SK-N-SH treated with all-trans-retinoic acid at 6 μM for 48 hours (cell line): ENCODE measurements at places on chromosomes 7 and 10.

DNA sequence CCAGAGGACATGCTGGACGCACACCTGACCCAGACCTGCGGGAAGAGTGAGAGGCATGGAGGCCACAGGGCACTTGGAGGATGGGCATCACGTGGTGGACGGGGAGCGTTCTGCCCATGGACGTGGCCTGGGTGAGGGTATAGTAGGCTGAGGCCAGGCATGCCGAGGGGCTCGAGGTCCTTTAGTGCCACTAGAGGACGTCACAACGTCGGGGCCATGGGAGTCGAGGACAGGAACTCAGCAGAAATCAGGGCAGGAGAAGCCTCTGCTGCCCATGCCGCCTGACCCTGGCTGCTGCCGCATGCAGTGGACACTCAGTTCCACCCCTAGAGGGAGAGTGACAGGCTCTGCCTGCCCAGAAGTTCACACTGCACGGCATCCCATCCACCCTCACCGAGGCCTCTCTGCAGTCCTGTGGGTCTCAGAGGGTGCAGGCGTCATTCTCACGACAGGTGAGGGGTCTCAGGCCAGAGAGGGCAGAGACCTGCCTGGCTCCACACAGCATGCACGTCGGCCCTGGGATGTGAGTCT lies 198.7 kb downstream of the ADARB2 start:
- no peak for ATAC-seq

- ATAC-seq = peak; percentile 87
Observed at GRCh38 chr7:66114743-66115649, at the start of gene CRCP. Gene CRCP, plus strand, starts transcription at chr7:66114847. Its CDS starts 116 bp downstream, at chr7:66114963.

DNA sequence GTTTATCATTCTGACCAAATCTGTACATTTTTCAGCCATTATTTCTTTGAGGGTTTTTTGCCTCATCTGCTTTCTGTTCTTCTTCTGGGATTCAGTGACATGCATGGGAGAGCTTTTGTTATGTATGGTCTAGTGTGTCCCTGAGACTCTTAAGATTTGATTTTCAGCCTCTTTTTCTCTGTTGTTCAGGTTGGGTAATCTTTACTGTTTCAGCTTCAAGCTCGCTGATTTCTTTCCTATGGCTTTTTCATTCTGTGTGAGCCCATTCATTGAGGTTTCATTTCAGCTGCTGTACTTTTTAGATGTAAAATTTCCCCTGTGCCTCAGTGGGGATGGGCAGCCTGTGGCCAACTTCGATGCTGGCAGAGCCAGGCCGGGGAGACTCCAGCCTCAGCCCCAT lies 38.1 kb downstream of the FOXK1 start:
- ATAC-seq = no peak

DNA sequence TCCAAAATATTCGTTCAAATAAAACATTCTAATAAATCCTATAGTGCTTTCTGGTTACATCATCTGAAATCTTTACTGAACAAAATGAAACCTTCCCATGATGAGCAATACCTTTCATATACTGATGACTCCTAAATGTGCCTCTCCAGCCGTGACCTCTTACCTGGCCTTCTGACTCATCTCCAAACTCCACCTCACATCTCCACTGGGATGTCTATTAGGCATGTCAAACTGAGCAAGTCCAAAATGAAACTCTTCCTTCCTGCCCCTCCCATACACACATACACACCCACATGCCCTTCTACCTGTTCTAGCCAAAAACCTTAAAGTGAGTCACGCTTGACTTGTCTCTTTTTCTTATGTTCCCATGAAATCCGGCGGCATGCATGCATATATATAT lies 22.9 kb downstream of the GSAP start:
- ATAC-seq = no peak

GRCh38 chr7:64996305-64996704 lies 5.5 kb upstream of the ZNF117 start:
- ATAC-seq = no peak

DNA sequence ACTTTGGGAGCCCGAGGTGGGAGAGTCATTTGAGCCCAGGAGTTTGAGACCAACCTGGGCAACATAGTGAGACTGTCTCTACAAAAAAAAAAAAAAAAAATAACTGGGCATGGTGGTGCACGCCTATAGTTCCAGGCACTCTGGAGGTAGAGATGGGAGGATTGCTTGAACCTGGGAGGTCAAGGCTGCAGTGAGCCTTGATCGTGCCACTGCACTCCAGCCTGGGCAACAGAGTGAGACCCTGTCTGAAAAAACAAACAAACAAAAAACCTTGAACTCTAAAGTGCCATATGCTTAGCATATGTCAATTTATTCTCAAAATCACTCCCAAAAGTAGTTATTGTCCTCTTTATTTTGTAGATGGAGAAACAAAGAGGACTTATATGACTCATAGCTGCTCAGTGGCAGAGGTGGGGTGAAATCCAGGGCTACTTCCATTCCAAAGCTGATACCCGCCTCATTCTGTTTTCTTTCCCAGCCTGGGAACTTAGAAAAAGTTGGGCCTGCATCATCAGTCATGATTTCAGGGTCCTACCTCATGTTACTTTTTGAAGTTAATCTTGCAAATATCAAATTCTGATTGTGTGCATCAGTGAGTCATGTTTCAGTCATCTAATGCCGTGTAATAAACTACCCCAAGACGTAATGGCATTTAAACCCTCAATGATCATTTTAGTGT lies 13.3 kb downstream of the DHTKD1 start:
- peak; percentile 32; the same call in 2 of the 3 replicates for ATAC-seq

GRCh38 chr7:111873963-111874690 lies 311.8 kb upstream of the IMMP2L start:
- ATAC-seq = peak; percentile 52

- no peak for ATAC-seq
Observed at GRCh38 chr7:91293840-91294239, 29.6 kb downstream of the FZD1 start.

GRCh38 chr7:1761774-1762173 lies 91.7 kb downstream of the ELFN1 start:
- no peak for ATAC-seq

DNA sequence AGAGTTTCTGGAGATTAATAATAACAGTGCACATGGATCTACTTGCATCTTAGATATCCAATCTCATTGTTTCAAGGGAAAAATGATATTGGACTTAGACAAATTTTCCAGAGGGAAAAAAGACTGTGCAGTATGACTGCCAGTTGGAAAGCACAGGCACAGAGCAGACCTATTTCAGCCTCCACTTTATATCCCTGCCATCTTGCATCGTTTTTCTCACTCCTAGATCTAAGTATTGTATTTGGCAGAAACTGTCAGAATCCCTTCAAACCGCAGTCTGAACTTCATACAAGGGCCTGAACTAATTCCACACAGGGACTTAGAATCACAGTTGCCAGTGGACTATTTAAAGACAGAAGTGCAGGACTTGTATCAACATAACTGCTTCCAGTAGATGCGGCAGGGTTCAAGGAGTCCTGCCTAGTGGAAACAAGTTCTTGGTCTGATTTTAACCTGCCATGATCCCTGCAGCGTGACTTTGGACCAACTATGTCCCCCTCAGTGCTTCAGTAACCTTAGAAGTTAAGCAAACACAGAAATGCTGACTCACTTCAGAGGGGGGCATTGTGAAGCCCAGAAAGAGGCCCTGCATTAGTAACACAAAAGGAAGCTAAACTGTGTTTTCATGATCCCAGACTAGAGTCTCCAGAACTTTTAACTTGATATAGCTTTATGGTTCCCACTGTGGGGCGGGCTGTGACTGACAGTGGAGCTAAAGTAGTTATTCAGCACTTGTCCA lies 95.7 kb upstream of the PALS2 start:
- ATAC-seq = peak; percentile 94

- peak; percentile 90 for ATAC-seq
Observed at GRCh38 chr10:93080350-93081046, 6.8 kb downstream of the CYP26A1 start.

DNA sequence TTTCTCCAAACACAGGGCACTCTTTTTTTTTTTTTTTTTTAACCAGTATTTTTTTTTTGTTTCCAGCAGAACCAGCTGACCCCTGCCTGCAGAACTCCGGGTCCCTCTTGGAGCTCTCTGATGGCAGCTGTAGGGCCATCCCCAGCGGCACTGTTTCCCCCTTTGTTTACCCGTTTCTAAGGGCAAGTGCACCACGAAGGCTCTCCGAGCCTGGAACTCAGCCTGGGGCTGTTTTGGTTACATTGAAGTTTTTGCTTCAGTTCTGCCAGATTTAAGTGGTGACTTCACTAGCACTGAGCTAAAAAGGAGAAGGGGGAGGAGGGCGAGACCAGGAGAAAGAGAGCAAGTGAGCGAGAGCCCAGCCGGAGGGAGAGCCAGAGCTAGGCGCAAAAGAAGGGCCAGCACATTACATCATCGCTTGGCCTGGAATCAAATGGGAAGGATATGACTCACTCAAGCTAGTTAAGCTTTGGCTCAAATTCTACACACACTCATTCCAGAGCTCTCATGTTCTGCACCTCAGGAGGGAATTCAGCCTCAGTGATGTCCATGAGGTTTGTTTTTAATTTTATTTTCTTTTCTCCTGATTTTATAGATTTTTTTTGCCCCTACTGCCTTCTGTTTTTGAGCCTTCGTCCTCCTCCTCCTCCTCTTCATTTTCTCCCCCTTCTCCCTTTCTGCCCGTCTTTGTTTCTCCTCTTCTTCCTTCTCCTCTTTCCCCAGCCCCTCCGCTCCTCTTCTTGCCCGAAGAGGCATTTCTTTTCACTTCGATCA lies 272.3 kb downstream of the TRIL start:
- ATAC-seq = peak; percentile 91

DNA sequence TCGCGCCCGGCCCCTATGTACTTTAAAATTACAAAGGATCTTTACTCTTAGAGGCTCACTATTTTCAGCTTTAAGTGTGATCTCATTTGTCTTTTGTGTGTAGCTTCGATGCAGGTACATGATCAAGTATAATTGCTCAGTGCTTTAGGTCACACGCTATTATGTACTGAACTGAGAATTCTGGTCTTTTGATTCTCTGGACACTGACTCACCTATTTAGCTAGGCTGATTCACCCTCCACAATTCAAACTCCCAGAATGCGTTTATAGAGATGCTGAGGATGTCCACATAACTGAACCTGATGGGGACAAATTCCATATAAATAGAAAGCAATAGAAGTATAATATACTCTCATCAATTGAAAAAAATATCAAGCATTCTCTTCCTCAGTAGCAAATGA lies 57.8 kb downstream of the PRKCQ start:
- no peak for ATAC-seq

DNA sequence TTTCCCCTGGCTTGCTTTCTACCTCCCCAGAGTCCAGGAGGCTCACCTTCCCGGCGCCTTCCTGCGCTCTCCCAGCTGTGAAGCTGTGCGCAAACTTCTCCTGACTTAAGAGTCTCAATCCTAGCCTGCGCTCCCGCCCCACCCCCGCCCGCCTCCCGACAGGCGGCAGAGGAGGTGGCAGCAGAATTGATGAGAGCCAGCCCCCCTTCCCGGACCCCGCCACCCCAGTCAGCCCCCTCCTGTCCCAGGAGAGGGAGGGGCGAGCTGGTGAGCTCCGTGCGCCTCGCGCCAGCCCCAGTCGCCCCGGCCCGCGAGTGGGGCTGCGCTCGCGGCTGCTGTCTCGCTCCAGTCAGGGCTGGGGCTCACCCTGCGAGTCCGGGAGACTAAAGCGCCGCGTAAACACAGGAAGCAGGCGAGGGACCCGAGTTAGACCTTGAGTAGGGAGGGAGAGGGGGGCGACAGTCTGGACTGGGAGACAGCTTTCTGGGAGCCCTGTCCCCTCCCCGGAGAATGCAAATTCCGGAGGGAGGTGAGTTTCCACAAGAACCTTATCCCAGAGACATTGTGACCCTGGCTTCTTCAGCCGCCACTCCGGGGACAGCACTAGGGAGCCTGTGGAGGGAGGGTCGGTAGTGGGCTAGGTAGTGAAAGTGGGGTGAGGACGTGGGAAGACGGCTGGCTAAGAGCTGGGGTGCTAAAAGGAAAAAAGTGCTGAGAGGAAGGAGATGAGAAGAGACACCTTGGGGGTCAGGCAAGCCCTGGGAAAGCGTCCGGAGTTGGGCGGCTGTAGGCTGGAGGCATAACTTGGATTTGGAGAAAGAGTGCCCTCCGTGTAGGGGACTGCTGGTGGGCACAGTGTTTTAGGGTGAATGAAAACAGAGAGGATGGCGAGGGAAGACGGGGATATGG lies at the start of gene CALCR:
TSS of gene CALCR (minus strand) at position 79 of the 909 bp plus-strand sequence. CDS start 87,743 bp downstream, outside the sequence.
- peak; percentile 71 for ATAC-seq

GRCh38 chr7:157871681-157872080 lies 534.9 kb downstream of the DNAJB6 start:
- no peak for ATAC-seq

GRCh38 chr7:1257863-1258262 lies 25.2 kb downstream of the UNCX start:
- ATAC-seq = no peak

- no peak for ATAC-seq
Observed at GRCh38 chr10:85280014-85280413, 951.6 kb downstream of the CCSER2 start.

GRCh38 chr7:41970941-41971340 lies 266.1 kb downstream of the GLI3 start:
- no peak for ATAC-seq

GRCh38 chr10:88920986-88921593 lies 31.5 kb downstream of the ACTA2 start:
- ATAC-seq = peak; percentile 11; the same call in 2 of the 3 replicates

DNA sequence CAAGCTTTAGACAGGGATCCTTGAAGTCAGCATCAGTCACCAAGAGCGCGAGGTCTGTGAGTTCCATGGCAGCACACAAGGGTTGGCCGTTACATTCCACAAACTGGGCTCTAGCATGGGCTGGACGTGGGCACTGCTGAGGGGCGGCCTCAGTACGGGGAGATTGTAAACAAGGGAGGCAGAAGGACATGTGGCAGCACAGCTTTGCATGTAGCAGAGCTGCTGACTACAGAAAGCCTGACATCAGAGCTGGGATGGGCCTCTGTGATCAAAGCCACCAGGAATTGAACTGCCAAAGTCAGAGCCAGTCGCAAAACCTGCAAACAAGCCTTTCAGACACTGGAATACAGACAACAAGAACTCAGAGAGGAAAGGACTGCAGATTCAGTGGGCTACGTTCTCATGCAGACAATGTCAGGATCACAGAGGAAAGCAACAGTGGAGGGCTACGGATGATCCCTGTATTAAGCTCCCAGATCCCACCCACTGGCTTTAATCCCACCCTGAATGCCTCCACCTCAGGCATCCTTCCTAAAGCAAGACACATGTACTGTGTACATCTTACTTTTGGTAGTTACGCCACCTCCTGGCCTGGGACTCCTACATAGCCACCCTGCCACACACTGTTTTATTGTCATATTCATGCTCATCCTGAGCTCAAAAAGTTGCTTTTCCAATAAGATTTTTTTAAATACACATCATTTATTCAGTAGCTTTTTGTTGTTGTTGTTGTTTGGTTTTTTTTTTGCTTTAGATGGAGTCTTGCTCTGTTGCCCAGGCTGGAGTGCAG lies 291.1 kb upstream of the IMMP2L start:
- peak; percentile 81 for ATAC-seq
